Calu3 (cell line): ENCODE measurements at places on chromosomes 12 and 14. TPM values are rescaled to one million over a fixed set of nuclear protein-coding genes. Genes with fewer than 3 reads are reported as not detected.

DNA sequence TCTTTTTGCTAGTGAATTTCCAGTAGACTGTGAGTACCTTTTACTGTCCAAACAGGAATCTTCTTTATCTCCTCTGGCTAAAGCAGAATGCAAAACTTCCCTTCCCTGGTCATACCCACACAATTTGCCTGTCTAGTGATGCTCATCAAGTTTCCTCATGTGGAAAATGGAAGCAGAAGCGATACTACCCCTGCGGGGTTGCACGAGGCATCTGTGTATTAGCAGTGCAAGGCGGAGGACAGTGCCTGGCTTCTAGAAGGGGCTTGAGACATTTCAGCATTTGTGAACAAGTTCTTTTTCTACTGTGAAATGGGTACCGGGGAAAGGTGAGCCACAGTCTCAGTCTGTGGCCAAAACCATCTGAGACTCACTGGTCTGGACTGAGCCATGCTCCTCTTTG lies 340.9 kb downstream of the AACS start:
- DNase-seq: no peak

- DNase-seq: no peak
These were observed 177.5 kb downstream of the ADGRD1 start for GRCh38 chr12:131131077-131131807.

DNA sequence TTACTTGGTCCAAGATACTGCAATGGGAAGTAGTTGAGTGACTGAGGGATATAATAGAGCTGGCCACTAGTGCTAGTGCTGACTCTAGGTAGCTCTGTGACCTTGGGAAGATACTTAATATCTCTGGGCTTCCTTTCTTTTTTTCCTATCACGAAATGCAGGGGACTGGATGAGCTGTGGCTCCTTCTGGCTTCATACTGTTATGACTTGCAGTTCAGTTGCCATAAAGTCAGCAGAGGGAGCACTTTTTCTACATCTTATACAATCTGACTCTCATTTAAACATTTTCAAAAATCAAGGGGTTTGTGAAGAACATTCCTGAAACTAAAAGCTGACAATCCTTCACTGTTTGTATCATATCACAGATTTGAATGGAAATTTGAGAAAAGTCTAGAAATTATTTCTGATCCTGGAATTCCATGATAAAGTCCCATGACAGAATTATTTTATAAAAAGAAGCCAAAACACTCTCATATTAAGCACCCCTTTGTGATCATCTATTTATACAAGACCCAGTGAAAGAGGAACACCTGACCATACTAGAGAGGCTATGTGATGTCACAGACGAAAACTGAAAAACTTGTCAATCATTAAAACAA lies 5.3 kb downstream of the BHLHE41 start:
- DNase-seq: peak; percentile 31

GRCh38 chr12:116266631-116267349 lies 10.7 kb downstream of the MED13L start:
- no peak for DNase-seq

GRCh38 chr12:133130808-133131128 lies 341 bp downstream of the ZNF10 start:
- DNase-seq: no peak

- DNase-seq: no peak
These were observed 63.8 kb downstream of the ADGRD1 start for GRCh38 chr12:131017477-131017991.

- no peak for DNase-seq
These were observed 327.7 kb downstream of the RAD51B start for GRCh38 chr14:68147303-68147702.

GRCh38 chr14:53601409-53601808 lies 355.2 kb downstream of the BMP4 start:
- no peak for DNase-seq

DNA sequence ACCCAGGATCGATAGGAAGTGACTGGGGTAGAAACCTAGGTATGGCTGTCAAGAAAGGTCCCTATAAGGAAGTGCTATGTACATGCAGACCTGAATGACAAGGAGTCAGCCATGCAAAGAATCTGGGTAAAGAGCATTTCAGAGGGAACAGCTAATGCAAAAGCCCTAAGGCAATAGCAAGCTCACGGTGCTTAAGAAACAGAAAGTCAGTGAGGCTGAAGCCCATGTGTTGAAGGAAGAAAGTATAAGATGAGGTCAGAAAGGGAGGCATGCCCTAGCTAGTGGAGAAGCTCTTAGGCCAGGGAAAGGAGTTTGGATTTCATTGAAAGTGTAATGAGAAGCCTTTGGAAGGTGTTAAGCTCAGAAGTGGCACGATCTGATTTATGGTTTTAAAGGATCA lies 6.0 kb upstream of the ADCY6 start:
- DNase-seq: no peak

GRCh38 chr12:108231109-108231905 lies 102.2 kb downstream of the WSCD2 start:
- DNase-seq: no peak

DNA sequence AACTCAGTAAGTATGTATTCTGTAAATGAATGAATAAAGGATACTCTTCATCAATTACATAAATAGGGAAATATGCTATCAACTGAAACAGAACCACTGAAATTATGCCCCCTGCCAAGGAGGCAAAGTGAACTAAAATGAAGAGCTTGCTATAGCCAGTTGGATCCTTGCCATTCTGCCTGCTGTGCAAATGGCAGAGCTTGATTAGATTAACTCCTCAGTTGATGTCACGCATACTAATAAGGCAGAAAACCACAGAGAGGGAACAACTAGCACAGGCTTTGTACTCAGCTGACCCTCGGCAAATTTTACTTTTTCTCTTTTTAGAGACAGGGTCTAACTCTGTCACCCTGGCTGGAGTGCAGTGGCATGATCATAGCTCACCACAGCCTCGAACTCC lies 36.7 kb upstream of the FERMT2 start:
- DNase-seq: no peak

DNA sequence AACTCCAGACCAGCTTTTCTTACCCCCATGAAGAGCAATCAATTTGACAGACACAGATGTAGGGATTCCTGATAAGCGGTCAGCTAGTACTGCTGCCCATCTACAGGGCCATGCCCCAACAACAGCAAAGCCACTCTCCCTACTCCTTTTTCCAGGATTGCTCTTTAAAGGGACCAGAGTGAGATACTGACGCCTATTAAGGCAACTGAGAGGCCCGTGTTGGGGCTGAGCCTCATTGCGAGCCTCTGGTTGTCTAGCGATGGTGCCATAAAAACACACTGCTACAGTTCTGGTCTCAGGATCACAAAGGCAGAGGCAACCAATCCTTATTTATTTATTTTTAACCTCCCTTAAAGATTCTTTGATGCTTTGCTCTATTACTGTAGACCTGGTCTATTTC lies 31.1 kb downstream of the AK7 start:
- no peak for DNase-seq

DNA sequence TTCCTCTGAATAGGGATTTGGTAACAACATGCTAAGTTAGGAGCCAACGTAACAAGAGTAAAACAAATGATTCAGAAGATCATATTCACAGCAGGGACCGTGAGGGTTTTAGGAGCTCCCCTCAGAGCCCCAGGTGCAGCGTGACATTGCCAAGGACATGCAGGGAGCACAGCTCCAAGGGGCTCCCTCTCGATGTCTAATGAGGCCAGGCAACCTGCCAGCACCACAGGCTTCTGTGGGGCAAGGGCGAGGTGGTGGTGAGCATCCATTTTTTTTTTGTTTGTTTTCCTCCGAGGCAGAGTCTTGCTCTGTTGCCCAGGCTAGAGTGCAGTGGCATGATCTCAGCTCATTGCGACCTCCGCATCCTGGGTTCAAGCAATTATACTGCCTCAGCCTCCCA lies 95.1 kb upstream of the PTPRB start:
- no peak for DNase-seq

DNA sequence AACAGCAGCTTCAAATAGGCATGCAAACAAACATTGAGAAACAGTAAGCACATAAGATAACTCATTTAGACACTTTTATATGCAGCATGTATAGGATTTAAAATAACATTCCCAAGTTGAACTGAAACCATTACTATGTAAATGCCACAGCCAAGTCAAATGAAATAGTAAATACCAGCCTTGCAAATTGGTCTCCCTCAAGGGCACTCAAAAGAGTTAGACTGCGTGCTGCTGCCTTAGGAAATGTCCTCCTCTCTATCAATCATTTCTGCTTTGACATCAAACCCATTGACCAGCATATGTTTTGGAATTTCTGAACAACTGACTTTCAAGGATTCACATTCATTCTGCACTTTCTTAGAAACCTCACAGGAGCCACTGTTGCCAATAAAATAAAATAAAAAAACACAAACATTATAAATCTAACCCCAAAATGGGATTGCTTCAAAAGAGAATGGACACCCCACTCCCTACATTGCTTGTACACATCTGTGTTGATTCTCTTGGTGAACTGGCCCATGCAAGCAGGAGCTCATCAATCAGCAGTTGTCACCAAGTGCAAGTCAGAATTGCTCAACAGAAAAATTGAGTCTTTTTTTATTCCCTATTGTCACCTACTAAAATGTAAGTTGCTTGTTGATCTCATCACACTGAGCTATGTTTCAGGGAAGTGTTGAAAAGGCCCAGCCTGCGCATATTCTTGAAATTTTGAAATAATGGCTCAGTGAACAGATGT lies 256.2 kb downstream of the DAD1 start:
- DNase-seq: no peak

- DNase-seq: no peak
These were observed 27.6 kb upstream of the FOXN3 start for GRCh38 chr14:89444516-89445125.

DNA sequence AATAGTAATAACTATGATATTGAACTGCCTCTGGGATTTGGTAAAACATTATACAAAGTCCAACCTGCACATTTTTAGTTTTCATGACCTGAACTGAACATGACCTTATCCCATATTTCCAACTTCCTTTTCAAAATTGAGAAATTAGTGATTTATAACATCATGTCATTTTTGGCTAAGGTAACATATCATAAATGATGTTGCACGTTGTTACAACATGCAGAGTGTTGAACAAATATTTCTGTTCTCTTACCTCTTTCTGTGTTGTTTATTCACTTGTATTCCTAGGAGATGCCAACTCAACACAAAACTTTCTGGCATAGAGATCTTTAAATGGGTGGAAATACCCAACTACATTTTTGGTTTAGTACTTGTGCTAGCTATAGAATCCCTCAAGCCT lies 496.0 kb downstream of the SLC6A15 start:
- DNase-seq: no peak

- DNase-seq: no peak
These were observed 36.9 kb downstream of the ZFC3H1 start for GRCh38 chr12:71626768-71627167.

- DNase-seq: peak; percentile 19
These were observed 14.0 kb downstream of the NPC2 start for GRCh38 chr14:74478996-74479635.

DNA sequence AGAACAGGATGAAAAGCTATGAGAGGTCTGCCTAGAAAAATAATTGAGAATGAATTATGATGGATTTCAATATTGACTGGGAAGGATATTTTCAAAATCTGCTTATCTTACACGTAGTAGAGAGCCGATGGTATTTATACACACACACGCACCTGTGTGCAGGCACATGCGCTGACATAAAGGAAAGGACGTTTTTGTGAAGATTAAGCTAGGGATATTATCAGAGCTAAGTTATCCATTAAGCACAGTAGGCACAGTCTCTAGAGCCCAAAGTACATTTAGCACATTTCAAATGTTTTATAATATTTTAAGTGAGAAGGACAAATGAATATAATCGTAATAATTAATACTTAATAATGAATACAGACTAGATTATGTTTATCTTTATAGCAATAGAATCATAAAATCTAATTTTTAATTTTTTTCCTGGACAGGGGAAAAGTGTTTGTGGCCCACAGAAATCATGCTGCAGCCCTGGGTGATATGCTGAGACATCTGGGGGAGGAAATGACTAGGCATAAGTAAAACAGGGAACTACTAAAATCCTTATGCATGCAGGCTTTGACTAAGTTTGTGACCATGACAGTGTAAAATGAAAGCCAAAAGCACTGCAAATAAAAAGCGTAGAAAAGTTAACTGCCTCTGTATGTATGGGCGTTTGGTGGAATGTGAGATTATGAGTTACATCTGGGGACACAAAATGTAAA lies 146.1 kb downstream of the KITLG start:
- DNase-seq: no peak

- no peak for DNase-seq
These were observed 3.1 kb downstream of the PRB4 start for GRCh38 chr12:11307143-11307542.

GRCh38 chr14:78254911-78255461 lies 84.8 kb downstream of the NRXN3 start:
- peak; percentile 3 for DNase-seq

GRCh38 chr12:125178222-125178621 lies 113.0 kb downstream of the AACS start:
- no peak for DNase-seq

DNA sequence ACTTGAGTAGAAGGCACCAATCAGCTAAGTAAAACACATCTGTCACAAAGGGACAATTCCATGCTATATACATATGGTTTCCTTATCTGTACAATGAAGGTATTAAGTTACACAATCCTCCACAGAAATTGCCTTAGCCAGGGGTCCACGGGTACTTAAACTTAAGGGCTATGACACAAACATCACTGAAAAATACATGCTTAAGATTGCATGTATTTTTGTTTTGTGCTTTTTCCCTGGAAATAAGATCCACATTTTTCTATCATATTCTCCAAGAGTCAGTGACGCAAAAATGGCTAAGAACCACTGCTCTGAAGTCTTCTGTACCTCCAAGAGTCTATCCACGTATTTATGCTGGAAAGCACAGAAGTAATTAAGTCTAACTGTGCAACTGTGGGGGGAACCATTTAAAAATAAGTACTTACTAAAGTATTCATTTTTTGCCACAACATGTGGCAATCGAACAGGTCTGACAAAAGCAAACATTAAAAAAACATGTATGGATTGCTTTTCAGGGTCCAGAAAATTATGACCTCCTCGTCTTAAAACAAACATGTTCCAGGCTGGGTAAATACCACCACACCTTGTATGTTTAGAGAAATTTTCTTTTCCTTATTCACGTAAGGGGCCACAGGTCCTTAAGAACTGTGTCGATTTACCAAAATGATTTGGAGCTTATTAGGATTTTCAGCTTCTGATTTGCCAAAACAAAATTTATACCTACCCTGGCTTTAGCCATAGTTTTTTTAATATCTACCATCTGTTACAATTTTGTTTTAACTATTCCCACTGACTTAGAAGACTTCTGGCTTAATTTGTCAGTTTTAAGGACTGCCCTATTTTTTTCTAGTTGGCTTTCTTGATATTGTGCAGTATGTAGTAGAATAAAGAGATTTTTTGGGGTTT lies 2.8 kb downstream of the SLC38A2 start:
- no peak for DNase-seq

- no peak for DNase-seq
These were observed 12.3 kb downstream of the GTF2A1 start for GRCh38 chr14:81208489-81208888.

- DNase-seq: no peak
These were observed 43.8 kb downstream of the RESF1 start for GRCh38 chr12:32002848-32003493.

Gene ABHD12B
- not detected in 2 replicates for total RNA-seq

Gene REM2
- 0.85 and 1.0 TPM in 2 replicates for total RNA-seq

Gene AMDHD1
- 1.2 and 1.6 TPM in 2 replicates for total RNA-seq

Gene TPPP2
- total RNA-seq: not detected in 2 replicates

Gene PTHLH
- total RNA-seq: 0.91 and 1.3 TPM in 2 replicates

Gene DDX51
- total RNA-seq: 46.3 and 48.0 TPM in 2 replicates

Gene CD69
- total RNA-seq: 1.7 and 2.6 TPM in 2 replicates

Gene MMP14
- 7.8 and 10.5 TPM in 2 replicates for total RNA-seq

Gene TMCC3
- 4.0 and 6.8 TPM in 2 replicates for total RNA-seq

Gene REP15
- 0.78 and 0.83 TPM in 2 replicates for total RNA-seq

Gene RNASE13
- not detected in 2 replicates for total RNA-seq
